Midbrain (tissue), 1 donor: ENCODE measurements at places on chromosomes 6 and 20.

DNA sequence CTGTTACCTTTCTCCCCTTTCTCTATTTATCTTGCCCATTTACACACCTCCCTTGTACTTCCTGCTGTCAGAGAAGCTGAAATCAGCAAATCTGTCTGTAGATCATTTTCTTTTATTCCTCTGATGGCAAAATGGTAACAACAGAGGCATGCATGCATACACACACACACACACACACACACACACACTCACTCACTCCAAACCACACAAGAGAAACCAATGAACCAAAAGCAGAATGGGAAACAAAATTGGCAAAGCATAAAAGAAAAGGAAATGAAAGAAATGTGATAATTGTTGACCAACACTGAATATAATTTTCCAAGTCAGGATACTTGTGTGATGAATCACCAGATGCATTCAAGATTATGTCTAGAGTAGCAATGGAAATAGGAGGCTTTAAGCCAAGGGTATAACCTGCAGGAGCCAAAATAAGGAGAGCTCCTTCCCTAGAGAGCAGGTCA is 172.4 kb downstream of the PLCB4 start:
- no peak for DNase-seq

- no peak for DNase-seq
These were observed 186.2 kb downstream of the ERMARD start for GRCh38 chr6:169937389-169938261.

DNA sequence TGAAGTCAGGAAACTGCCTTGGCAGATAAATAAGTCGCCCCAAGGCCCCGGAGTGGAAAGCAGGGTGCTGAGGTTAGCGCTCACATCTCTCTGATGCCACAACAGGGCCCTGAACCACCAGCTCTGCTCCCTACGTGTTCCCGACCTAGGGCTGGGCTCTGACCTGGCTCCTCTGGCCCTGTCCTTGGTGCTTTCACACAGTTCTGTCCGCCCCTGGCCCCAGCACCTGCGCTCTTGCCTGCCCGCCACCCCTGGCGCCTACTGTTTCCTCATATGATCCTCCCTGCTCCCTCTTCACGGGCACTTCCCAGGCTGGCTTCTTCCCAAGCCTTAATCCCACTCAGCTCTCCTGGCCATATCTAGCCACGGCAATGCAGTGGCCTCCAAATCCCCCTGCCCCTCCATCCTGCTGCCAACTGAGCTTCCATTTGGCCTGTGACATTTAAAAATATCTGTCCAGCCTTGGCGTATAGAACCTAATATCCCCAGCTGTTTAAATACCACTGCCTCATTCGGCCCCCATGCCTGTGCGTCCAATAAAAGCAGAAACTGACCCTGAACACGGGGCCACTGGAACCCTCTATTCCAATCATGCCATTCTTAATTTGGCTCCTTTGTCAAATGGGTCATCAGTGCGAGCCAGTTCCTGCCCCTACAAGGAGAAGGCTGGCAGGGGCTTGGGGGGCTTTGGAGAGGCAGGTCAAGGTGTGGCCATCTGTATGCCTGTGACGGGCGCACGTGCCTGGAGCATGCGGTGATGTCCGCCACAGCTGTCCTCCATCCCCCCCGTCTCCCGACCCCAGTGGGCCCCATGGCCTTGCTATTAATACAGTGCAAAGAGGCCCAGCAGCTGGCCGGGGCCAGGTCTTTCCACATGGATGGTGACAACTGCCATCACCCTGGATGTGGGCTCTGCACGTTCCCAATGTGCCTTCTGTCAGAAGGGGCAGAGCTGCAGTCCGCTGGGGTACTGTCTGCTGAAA is 27.7 kb downstream of the GNAS-AS1 start:
- no peak for DNase-seq

DNA sequence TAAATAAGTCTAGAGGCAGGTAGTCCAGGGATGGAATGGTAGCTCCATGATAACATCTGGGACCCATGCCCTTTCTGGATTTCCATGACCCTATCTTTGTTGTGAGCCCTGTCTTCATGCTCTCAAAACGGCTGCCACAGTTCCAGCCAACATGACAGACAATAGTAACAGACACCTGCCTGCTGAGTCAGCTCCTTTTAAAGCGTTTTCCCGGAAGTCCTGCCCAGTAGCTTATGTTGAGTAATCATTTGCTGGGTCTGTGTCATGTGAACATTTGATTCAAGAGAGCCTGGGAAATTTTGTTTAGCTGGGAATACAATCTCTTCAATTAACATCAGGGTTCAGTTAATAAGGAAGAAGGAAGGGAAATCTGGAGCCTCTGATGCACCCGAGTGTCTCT is 262.2 kb upstream of the SULF2 start:
- no peak for DNase-seq

DNA sequence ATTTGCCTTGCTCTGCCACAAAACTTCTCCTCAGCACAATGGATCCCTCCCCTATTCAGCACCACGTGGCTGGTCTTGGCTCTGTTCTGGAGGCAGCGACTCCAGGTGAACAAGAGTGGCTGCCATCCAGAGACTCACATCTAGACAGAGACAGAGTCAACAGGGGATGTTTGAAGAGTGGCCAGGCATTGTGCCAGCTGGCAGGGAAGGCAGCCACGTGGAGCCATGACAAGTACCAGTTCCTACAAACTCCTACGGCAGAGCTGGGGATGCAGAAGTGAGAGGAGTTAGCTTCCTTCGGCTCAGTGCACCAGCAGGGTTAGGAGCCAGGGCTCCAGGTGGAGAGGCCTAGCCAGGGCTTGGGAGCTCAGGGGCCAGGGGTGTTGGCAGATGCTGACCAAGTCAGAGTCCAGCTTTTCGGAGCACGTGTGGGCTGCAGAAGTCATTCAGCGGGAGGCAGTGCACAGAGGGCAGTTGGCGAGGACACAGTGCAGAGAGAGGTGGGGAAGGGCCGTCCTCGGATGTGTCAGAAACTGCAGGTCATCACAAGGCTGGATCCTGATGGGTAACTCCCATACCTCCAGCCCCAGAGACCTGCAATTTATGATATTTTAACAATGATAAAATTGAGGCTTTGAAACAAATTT is 171.7 kb upstream of the PDE10A start:
- DNase-seq: no peak

- DNase-seq: no peak
These were observed 131.6 kb downstream of the COL9A1 start for GRCh38 chr6:70171236-70171635.

GRCh38 chr6:36930483-36930882 is 24.1 kb upstream of the PI16 start:
- DNase-seq: no peak

GRCh38 chr6:34986845-34987246 is 97.8 kb downstream of the ANKS1A start:
- peak; percentile 84 for DNase-seq

- no peak for DNase-seq
These were observed 179.1 kb downstream of the SYNDIG1 start for GRCh38 chr20:24648481-24648880.

GRCh38 chr6:105595829-105596228 is 192.9 kb upstream of the PREP start:
- no peak for DNase-seq
